GM10248 (cell line): ENCODE measurements at places on chromosomes 1 and 21.

DNA sequence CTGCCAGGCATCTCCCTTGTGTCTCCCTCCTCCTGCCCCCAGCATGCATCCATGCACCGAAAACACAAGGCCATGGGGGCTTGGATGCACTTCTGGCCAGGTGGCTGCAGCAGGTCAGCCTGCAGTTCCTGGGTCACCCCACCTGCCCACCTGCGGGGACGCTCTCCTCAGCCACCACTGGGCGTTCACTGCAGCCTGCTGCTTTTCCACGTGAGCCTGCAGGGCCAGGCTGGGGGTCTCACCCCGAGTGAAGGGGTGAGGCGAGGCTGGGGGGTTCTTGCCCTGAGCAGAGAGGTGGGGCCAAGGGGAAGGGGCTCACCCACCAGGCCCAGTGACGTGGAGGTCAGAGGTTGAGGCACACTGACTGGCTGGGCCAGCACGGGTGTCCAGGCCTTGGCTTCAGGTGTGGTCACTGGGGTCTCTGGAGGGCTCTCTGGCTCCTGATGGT lies 64.6 kb downstream of the WNT9A start:
- DNase-seq, result no peak

DNA sequence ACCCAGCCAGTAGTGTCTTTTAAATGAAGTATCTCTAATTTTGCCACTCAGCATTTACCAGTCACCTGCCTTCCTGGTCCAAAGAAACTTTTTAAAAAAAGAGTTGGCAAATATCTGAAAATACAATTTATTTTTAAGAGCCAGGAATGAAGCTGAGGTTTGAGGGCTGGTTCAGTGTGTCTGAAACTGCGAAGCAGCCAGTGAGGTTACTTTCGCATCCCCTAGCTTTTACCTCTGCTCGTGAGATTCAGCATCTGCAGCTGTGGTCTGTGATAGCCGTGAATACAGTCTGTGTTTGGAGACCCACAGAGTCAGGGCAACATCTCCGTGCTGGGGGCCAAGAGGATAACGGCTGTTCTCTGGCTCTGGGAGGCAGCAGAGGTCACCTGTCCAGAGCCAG lies 21.3 kb upstream of the KCNAB2 start:
- DNase-seq, result no peak

DNA sequence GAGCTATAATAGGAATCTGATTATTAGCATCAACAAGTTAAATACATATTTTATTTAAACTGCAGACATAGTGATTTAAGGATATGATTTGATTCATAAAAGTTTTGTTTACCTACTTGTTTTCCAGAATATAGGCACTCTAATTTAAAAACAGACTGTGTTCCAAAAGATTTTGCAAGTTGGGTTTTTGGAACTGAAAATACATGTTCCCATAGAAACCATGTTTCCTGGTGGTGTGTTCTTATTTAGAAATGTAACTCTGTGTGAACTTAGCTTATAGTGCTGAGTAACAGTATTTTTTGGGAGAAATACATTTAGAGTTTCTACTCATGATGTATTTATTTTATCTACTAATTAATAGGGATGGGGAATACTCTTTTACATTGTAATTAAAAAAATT lies 21.8 kb downstream of the USP25 start:
- DNase-seq, result no peak

DNA sequence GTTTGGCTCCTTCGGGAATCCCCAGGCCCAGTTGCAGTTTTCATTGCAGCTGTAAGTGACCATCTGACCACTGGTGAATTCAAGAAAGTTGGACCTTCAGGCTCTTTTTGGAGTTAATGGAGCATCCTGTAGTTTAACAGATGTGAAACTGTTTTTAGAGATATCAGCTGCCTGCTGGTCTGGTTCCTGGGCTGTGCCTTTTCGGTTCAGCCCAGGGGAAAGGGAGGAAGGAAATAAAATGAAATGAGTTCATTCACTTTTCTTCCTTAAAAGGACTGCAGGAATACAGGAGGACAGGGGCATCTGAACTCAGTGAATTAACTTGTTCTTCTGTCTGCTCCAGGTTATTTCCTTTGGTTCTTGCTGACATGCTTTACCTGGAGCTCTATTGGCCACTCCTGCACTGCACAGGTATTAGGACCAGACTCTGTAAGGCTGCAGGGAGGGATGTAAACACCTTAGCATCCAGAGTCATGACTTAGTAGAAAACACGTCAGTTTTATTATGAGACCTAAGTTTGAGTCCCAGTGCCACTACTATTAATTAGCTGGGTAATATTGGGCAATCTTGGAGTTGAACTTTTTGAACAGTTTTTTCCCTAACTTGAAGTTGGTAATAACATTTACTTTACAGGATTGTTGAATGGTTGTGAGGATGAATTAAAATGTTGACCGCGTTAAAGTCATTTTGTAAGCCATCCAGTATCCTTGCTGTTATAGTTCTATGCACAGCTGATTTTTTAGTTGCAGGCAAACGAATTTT lies 83.6 kb downstream of the LRRC8D start:
- DNase-seq, result no peak

DNA sequence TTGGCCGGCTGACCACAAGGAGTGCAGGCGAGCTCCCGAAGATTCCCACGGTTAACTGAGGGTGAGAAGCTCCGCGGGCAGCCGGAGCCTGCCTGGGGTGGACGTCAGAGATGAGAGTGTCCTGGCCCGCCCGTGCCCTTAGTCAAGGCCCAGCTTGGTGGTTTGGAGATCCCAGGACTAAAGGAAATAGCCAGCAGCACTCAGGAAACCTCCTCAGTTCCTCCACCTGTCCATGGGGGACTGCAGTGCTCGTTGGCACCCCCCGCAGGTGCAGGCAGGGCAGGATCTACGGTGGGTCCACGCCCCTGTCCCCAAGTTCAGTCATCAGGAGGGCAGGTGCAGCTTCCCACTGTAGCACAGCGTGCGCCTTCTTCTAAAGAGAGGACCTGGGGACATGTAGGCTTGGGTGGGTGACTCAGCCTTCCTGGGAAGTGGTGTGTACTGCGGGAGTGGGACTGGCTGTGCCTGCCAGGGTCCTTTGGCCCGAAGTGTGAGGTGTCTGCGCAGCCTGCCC lies 32.5 kb downstream of the SLX9 start:
- DNase-seq, result no peak

- DNase-seq, result peak; percentile 16
These were observed 84.7 kb upstream of the LYPLAL1 start for GRCh38 chr1:219088778-219089557.

DNA sequence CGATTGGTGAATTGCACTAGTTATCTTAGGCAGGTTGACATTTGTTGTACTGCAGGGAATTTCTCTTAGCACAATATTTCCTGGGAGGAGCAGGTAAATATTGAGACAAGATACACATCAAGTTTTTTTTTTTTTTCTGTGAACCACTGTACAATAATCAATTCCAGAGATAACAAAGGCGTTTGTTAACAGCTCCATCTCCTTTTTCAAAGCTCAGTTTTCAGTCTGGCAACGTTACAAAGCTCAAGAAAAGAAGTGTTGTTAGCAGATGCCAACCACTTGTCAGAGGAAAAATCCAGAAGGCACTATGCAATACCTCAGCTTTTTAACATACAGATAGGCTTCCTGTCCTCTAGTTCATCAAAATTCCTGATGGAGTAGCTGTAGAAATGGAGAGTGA lies 40.9 kb upstream of the DAB1 start:
- DNase-seq, result no peak

- DNase-seq, result no peak
These were observed 18.7 kb upstream of the CRB1 start for GRCh38 chr1:197249324-197249723.

- no peak for DNase-seq
These were observed 38.8 kb downstream of the FRRS1 start for GRCh38 chr1:99727575-99728185.

GRCh38 chr1:90711696-90712095 lies 5.4 kb downstream of the BARHL2 start:
- no peak for DNase-seq

DNA sequence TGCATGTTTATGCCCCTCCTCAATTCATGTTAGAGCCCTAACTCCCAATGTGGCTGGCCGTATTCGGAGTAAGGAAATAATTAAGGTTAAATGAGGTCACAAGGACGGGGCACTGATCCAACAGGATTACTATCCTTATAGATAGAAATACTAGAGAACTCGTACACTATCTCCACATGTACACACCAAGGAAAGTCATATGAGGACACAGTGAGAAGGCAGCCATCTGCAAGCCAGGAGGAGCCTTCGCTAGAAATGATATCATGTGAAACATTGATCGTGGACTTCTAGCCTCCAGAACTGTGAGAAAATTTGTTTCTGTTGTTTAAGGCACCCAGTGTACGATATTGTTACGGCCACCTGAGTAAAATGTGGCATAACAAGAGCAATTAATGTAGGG lies 79.7 kb downstream of the FAF1 start:
- DNase-seq, result no peak

- DNase-seq, result no peak
These were observed 1443.7 kb downstream of the MRPL39 start for GRCh38 chr21:24163539-24163938.

DNA sequence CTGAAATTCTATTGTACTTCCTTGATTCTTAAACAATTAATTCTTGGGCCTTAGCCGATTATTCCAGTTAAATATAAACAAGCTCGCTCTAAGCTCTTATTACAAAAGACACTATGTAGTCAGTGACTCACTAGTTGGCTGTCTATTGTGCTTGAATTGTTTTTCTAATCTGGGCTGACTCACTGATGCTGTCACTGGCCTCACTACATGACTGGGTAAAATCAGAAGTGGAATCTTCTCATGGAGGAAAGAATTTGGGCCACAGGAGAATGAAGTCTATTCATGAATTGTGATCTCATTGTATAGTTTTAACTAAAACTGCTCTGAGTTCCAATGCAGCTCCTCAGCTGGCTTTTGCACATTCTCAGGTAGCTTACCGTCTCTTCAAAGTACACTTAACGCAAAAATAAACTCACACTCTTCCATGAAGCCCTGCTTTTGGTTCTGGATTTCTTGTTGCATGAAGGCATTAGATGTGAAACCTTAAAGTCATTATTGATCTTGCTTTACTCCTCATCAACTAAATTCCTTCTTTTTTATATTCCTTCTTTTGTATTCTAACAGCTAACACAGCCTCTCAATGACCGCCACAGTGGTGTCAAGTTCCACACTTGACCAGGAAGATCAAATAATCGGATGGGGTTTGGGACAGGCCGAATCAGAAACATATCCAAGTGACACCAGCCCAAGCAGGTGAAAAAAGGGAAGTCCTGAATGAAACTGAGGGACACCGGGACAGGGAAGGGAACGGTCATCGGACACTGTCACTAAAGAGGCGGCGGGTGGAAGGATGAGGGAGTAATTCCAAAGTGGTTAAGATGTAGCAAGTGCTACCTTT lies 80.9 kb upstream of the LBR start:
- DNase-seq, result no peak

DNA sequence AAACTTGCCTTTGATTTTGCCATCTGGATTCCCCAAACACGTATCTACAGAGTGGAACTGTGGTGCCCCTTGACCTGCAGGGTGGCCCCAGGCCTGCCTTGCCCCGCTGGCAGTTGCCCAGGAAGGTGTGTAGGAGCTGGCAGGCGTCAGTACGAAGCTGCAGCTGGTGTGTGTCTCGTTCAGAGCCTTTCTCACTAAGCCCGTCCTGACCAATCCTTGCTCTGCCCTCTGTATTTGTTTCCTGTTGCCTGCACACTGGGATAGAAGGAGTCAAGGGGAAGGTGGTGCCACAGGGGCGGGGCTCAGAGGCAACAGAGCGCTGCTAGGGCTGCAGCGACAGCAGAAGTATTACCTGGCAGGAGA lies 5.2 kb upstream of the VSIG8 start:
- DNase-seq, result no peak
